ENCODE measurements at places on chromosomes 1 and 21. TPM values are rescaled to one million over a fixed set of nuclear protein-coding genes. Genes with fewer than 3 reads are reported as not detected.
A peak's percentile ranks its signal among the peaks of the same experiment; 100 is the strongest.

- H3K27me3 ChIP-seq = no peaks in the 10 kb centered on the region
- no peak overlapping the region for H3K4me3 ChIP-seq
- DNase-seq = no peak
- H3K36me3 ChIP-seq = no peaks in the 10 kb centered on the region
Observed at GRCh38 chr21:27265949-27266348, 299.1 kb upstream of the ADAMTS5 start.

GRCh38 chr1:92488416-92488815 is 1.7 kb upstream of the GFI1 start:
- no peak overlapping the region for H3K4me3 ChIP-seq
- no peak for DNase-seq
- peaks cover 26% of the 10 kb centered on the region for H3K27me3 ChIP-seq

DNA sequence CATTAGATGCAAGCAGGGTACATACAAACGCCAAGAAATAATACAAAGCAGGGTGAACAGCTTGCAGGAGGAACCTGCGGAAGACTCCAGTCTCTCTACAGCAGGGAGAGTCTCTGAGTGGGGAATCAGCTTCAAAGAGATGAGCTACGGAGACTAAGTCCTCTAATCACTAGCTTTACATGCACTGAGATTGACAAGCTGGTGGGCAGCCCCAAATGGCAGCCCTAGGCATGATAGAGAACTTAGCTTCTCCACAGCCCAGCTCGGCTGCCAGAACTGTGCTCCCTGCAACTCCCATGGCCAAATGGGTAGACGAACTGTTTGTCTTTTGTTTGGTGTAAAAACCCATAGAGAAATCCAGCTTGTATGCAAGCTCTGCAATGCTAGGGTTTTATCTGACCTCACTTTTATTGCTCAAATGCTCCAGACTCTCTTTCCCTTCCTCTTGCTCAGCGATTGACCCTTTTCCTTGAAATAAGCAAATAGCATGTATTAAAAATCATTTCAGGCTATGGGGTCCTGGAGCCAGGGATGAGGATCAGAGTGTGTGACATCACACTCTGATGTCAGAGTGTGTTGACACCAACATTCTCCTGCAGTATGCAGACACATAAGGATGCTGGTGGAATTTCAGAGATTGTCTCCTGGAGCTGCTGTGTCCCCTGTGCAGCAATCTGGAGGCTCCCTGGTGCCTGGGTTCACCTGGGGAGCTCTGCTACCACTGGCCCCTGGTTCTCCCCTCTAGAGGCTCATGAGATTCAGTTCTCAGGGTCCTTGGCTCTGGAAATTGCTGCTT is 238.5 kb downstream of the TTLL7 start:
- no peaks in the 10 kb centered on the region for H3K27me3 ChIP-seq
- DNase-seq = no peak
- no peaks in the 10 kb centered on the region for H3K36me3 ChIP-seq
- H3K4me1 ChIP-seq = peaks cover 10% of the 10 kb centered on the region

- no peak overlapping the region for H3K4me3 ChIP-seq
- no peak overlapping the region for H3K27ac ChIP-seq
- H3K27me3 ChIP-seq = no peaks in the 10 kb centered on the region
- peaks cover 21% of the 10 kb centered on the region for H3K4me1 ChIP-seq
Observed at GRCh38 chr1:107535091-107535490, 394.3 kb downstream of the NTNG1 start.

DNA sequence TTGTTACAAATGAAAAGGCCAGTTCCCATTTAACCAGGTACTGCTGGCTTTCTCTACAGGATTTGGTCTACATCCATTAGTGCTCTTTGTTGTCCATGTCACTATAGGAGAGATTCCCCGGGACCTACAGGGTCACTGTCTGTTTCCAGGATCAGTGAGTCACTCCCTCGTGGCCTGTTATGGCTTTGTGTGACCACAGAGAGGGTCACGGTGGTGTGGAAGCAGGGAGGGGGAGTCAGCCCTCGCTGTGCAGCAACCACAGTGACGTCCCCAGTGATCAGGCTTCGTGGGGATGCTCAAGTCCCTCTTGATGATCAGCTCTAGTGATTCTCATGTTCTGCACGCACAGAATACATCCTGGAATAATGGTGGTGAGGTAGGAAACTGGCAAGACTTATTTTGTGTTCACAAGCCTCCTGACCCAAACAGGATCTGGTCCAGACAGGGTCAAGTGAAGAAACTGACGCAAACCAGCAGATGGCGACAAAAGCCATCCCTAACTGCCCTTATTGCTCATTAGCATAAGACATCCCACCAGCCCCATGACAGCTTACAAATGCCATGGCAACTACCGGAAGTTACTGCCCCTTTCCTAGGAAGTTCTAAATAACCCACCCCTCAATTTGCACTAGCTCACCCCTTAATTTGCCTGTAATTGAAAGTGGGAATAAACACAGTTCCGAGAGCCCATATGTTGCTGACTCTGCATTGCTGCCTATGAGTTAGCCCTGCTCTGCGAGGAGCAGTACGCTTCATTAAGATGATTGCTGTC is 98.5 kb downstream of the DISC1 start:
- H3K4me1 ChIP-seq = no peaks in the 10 kb centered on the region
- no peak overlapping the region for H3K4me3 ChIP-seq
- no peak overlapping the region for H3K27ac ChIP-seq
- no peaks in the 10 kb centered on the region for H3K36me3 ChIP-seq
- H3K27me3 ChIP-seq = no peaks in the 10 kb centered on the region
- no peak for DNase-seq

DNA sequence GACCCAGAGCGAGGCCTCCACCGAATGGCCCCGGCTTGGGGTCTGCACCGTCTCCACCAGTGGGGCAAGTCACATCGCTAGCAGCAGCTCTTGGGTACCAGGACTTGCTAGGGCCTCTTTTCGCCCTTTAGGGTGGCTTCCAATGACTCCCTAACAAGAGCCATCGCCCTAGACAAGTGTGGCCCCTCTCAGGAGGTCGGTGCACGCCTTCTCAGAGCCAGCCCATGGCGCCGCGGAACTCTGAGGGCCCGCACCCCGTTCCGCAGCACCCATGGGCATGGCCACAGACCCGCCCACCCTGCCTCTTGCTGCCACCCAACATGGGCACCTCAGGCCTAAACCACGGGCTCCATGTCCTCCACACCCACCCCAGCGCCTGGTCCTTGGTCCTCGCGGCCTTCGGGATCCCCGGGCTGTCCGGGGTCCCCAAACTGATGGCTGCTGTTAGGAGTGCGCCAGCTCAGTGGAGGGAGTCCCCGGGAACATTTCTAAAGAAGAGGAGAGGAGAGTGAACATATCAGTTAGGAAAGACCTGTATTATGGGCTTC is 3.2 kb upstream of the CACNA1S start:
- no peak overlapping the region for H3K4me3 ChIP-seq
- peaks cover 8% of the 10 kb centered on the region for H3K4me1 ChIP-seq
- H3K27me3 ChIP-seq = no peaks in the 10 kb centered on the region
- H3K27ac ChIP-seq = no peak overlapping the region

GRCh38 chr1:245999697-246000637 is 507.1 kb downstream of the SMYD3 start:
- H3K4me3 ChIP-seq = no peak overlapping the region
- no peaks in the 10 kb centered on the region for H3K27me3 ChIP-seq
- no peak overlapping the region for H3K27ac ChIP-seq
- H3K4me1 ChIP-seq = peaks cover 2% of the 10 kb centered on the region
- H3K36me3 ChIP-seq = no peaks in the 10 kb centered on the region
- DNase-seq = no peak

DNA sequence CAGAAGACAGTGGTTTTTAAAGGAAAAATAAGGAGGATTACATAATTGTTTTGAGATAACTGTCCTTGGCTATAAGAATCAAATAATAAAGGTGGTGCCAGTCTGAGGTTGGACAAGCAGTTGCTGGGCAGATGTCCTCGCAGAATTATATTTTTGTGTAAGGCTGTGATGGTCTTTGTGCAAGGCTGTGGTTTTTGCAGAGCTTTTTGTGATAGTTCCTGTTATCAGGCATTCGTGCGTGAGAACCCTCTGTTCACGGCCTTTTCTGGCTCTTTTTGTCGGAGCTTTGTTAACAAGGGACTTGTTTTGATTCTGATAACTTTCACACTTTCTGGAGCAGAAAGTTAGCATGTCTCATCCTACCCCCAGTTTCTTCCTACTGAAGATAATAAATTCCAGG is 33.4 kb downstream of the SH3BP5L start:
- no peaks in the 10 kb centered on the region for H3K27me3 ChIP-seq
- no peak overlapping the region for H3K27ac ChIP-seq
- no peaks in the 10 kb centered on the region for H3K4me1 ChIP-seq
- no peaks in the 10 kb centered on the region for H3K36me3 ChIP-seq
- DNase-seq = no peak
- H3K4me3 ChIP-seq = no peak overlapping the region

DNA sequence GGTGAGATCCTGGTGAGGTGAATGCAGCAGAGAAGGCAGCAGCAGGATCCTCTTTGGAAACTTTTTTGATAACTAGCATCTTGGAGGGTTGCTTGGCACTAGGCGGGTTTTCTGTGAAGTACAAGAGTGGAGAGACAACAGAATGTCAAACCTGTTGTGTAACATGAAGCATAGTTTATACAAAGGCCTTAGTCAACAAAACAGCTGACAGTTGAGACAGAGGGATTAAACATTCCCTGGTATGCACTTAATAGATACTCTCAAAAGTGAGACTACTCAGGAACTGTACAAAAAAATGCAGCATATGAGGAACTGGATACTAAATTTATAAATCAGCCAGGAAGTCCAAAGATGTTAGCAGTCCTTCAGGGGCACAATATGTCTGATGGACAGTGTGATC is 16.4 kb upstream of the CCDC17 start:
- H3K36me3 ChIP-seq = no peaks in the 10 kb centered on the region
- no peak for DNase-seq
- H3K4me3 ChIP-seq = no peak overlapping the region
- no peak overlapping the region for H3K27ac ChIP-seq

DNA sequence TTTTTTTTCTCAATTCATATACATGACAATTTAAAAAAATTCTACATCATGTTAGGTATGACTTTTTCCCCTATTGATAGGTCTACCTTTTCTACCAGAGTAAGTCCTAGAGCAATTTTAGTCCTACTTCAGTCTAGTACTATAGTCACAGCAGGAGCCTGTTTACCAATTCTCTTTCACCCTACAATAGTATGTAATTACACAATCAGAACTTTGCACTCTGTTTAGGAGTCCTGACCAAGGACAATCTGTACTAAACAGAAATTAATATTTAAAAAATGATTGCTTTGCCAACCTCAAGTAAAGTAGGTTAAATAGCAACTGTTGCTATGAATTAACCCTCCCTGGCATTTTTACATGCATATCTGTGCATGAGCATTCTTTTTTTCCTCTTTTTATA is 810 bp upstream of the CYP4A11 start:
- H3K4me1 ChIP-seq = no peaks in the 10 kb centered on the region
- DNase-seq = no peak
- H3K36me3 ChIP-seq = no peaks in the 10 kb centered on the region
- H3K4me3 ChIP-seq = no peak overlapping the region
- no peaks in the 10 kb centered on the region for H3K27me3 ChIP-seq
- no peak overlapping the region for H3K27ac ChIP-seq

GRCh38 chr1:179529482-179530195 is 46.1 kb downstream of the NPHS2 start:
- DNase-seq = no peak
- no peak overlapping the region for H3K27ac ChIP-seq
- no peak overlapping the region for H3K4me3 ChIP-seq
- no peaks in the 10 kb centered on the region for H3K4me1 ChIP-seq

DNA sequence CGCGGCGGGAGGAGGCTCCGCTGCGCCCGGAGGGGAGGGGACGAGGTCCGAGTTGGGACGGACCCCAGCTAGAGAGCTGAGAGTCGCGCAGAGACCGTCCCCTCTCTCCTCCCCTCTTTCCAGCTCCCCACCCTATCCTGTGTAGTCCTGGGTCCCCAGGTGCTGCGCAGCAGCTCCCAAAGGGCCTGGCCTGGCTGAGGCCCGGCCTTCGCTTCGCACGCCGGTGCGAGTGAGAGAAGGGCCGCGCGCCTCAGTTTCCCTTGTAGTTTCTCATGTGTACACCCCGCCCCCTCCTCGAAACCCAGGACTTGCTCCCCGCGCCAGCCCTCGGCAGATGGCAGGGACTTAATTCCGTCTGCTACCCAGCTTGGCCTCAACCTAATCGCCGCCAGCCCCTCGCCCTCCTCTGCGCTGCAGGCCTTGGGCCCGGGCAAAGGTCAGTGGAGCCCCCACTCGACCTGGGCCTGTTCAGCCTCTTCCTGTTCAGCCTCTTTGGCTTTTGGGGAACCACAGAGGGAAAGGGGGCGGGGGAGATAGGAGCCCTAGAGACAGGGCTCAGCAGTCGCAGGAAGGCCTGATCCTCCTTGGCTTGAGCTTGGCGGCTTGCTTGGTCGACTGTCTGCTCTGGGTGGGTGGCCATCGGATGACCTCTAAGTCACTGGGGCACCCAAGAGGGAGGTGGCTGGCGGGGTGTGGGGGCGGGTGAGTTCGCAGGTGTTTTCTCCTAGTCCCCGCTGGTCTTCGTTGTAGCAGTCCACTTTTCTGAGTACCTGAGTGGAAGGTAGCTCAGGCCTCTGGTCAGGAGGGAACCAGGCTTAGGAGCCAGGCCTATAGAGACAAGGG is 1.0 kb downstream of the ZNF687 start:
- H3K4me3 ChIP-seq = peak overlapping the region; percentile 52
- H3K27me3 ChIP-seq = no peaks in the 10 kb centered on the region
- H3K36me3 ChIP-seq = peaks cover 23% of the 10 kb centered on the region
- no peak for DNase-seq
- peak overlapping the region; percentile 96 for H3K27ac ChIP-seq

DNA sequence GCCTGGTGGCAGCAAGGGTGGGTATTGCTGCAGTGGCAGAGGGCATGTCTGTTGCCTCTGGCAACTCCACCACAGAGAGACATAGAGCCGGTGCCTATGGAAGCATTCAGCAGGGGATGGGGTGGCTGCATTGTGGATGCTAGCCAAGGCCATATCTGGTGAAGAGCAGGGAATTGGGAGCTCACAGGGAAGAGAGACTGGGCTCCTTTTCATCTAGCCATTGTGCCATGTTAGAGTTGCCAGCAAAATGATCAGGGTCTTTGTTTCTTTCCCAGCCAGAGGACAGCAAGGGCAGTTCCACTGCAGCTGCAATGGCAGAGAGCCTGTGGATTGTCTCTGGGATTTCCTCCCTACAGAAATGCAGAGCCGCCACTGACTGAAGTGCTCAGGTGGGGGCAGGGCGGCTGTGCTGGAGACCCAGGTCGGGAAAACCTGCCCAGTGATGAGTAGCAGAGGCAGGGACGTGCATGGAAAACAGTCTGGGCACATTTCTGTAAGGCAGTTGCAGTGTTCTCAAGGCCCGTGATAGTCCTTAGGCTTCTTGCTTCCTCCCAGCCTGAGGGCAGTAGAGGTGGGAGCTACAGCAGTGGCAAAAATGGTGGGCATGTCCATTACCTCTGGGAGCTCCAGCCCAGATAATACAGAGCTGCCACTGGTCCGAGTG is 40.2 kb upstream of the CYP4X1 start:
- no peak for DNase-seq
- H3K36me3 ChIP-seq = no peaks in the 10 kb centered on the region
- no peak overlapping the region for H3K27ac ChIP-seq
- no peak overlapping the region for H3K4me3 ChIP-seq
- H3K4me1 ChIP-seq = no peaks in the 10 kb centered on the region

The NDUFS2 gene
- 104 TPM for total RNA-seq

The ZNHIT6 gene
- total RNA-seq = 12.0 TPM

The SPRR1A gene
- total RNA-seq = 109 TPM

The GBP7 gene
- total RNA-seq = not detected

The PLA2G2A gene
- total RNA-seq = 515 TPM

The PRAMEF14 gene
- not detected for total RNA-seq

The TIE1 gene
- 36.1 TPM for total RNA-seq

The ASB17 gene
- total RNA-seq = not detected

The FASLG gene
- total RNA-seq = not detected

The PRR9 gene
- total RNA-seq = not detected

All from vagina (tissue), 2 donors.